WTC11 (cell line): ENCODE measurements at places on chromosomes 11 and 22. TPM values are rescaled to one million over a fixed set of nuclear protein-coding genes. Genes with fewer than 3 reads are reported as not detected.

DNA sequence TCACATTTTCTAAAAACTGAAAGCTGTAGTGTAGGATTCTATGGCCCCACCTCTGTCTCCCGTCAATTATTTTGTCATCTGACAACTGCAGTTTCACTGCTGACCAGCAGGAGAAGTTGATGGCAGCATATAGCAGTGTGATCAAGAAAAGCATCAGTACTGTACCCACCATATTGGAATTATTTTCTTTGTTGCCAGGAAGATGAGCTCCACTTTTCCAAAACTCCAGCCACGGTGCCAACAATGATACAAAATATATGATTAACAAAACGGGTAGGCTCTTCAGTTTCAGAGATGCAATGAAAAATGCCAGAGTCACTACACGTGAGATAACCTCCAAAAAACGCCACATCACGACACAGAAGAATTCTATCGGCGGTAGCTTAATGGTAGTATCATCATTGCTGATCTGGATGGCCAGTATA lies 41.3 kb downstream of the XKR3 start:
- DNase-seq = no peak

GPHA2 gene
- total RNA-seq = 1.0 to 1.6 TPM (median 1.6 TPM) in 3 replicates

GRCh38 chr11:26571861-26572654 lies at the start of gene MUC15:
Gene MUC15, minus strand, starts transcription at chr11:26572263. Its CDS starts 5,169 bp downstream, at chr11:26567094.
- DNase-seq = no peak

- DNase-seq = no peak
Measured at GRCh38 chr11:14546672-14547071, 26.5 kb upstream of the PSMA1 start.
